ENCODE measurements at places on chromosomes 1 and 21. TPM values are rescaled to one million over a fixed set of nuclear protein-coding genes. Genes with fewer than 3 reads are reported as not detected.

SON gene
- 303 TPM for total RNA-seq

- H3K36me3 ChIP-seq: no peaks in the 10 kb centered on the region
- DNase-seq: no peak
- no peaks in the 10 kb centered on the region for H3K27me3 ChIP-seq
- H3K27ac ChIP-seq: no peak overlapping the region
- no peaks in the 10 kb centered on the region for H3K4me1 ChIP-seq
- H3K4me3 ChIP-seq: no peak overlapping the region
These were observed 124.6 kb downstream of the BACH1 start for GRCh38 chr21:29423099-29423870.

DNA sequence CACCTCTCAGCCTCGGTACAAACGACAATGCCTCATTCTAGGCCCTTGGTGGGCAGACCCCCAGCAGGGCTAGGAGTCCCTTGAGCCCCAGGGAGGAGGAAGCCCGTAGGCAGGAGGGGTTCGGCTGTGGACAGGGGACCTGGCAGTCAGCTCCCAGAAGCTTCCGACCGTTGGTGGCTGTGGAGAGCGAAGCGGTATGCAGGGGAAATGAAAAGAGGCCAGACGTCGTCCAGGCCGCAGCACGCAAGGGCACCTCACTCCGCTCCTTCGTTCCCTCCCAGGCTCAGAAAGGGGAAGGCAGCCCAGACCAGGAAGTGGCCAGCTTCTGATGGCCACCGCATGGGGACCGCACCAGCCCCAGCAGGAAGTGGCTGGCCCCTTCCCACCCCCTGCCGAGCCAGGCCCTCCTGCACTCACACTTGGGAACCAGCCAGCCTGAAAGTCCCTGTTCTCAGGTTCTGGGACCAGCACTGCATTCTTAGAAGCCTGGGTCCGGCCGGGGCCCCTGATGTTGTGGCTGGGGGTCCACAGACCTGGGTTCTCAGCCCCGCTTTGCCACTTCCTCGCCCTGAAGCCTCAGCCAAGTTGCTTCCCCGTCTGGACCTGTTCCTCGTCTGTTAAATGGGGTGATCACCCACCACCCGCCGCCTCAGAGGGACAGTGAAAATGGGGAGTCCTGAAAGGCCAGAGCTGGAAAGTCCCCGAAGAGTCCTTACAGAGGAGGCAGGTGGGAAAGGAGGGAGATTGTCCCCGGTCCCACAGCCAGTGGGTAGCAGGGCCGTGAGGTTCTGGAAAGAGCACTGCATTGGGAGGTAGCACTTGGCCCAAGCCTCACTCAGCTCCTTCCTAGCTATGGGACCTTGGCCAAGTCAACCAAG, 104.0 kb upstream of the RUNX3 start:
- no peak for DNase-seq
- H3K27me3 ChIP-seq: no peaks in the 10 kb centered on the region
- H3K4me1 ChIP-seq: peaks cover 12% of the 10 kb centered on the region
- H3K27ac ChIP-seq: no peak overlapping the region
- H3K4me3 ChIP-seq: no peak overlapping the region
- H3K36me3 ChIP-seq: peaks cover 6% of the 10 kb centered on the region

PTPN7 gene
- total RNA-seq: not detected

DNA sequence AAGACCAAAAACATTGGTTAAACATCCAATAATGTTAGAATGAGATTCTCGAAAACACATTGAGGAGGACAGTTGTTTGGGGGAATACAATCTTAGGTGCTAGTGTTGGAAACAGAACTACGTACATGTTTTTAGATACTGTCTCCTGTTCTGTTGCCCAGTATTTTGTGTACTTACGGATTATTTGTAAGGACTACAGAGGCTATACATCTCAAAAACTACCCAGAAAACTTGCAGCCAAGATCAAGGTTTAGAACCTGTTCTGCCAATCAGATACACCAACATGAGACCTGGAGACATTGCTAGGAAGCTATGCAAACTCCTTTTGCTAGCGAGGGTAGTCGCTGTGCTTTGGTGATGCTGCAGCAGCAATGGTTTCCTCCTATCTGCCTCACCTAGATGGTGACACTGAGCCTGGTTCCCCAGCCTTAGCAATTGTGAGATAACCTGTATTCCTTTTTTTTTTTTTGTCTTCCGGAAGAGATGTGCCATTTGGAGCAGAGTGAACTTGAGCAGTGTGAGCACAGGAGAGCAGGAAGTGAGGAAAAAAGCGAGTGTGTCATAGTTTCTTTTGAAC, 21.8 kb downstream of the YBX1 start:
- H3K27me3 ChIP-seq: no peaks in the 10 kb centered on the region
- DNase-seq: no peak
- peaks cover 97% of the 10 kb centered on the region for H3K36me3 ChIP-seq
- H3K4me3 ChIP-seq: no peak overlapping the region
- peaks cover 11% of the 10 kb centered on the region for H3K4me1 ChIP-seq

ANKRD45 gene
- total RNA-seq: 0.42 TPM

Measured in MCF 10A (cell line).